ENCODE measurements at places on chromosomes 16 and 17.

DNA sequence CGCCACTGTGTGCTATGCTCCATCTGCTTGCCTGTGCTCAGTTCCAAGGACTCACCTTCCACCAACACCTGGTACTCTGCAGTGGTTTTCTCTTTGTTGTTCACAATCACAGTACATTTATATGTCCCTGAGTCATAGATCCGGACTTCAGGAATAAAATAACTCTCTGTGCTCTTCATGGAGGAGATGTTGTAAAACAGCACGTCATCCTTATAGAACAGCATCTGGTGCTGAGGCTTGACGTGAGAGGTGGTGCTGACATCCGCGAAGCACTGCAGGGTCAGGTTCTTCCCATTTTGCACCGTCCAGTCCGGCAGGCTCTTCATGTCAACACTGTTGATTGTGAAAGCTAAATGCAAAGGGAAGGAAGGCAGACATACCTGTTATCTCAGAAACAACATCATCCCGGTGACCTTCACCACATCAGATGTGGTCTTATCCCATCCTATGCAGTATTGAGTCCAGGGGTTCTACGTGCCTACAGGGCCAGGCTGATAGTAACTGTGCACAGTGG is 12.8 kb downstream of the PECAM1 start:
- no peak for DNase-seq

DNA sequence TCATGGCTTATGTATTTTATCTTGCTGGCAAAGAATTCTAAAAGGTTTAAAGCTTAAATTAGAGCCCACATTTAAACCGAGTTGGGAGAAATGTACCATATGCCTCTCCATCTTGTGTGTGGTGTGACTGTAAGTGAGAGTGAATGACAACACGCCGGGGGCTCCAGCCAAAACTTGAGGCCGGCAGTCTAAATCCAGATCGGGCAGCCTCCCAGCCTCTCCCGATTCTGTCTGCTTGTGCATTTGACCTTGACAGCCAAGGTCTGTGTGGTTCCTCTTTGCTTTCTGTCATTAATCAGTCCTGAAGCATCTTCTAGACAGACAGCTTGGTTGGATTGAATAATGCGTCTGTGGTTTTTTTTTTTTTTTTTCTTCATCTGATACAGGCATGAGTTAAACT is 1093.2 kb upstream of the EEF2KMT start:
- no peak for DNase-seq

- no peak for DNase-seq
These were observed 1.2 kb downstream of the DNAJA3 start for GRCh38 chr16:4426722-4427372.

GRCh38 chr17:75516619-75517296 is 430 bp downstream of the TSEN54 start:
- no peak for DNase-seq

GRCh38 chr16:55942821-55943220 is 67.6 kb upstream of the CES5A start:
- no peak for DNase-seq

- no peak for DNase-seq
These were observed 131.3 kb downstream of the CBLN1 start for GRCh38 chr16:49150341-49150740.

GRCh38 chr17:27818401-27819105 is 18.2 kb upstream of the NOS2 start:
- no peak for DNase-seq

DNA sequence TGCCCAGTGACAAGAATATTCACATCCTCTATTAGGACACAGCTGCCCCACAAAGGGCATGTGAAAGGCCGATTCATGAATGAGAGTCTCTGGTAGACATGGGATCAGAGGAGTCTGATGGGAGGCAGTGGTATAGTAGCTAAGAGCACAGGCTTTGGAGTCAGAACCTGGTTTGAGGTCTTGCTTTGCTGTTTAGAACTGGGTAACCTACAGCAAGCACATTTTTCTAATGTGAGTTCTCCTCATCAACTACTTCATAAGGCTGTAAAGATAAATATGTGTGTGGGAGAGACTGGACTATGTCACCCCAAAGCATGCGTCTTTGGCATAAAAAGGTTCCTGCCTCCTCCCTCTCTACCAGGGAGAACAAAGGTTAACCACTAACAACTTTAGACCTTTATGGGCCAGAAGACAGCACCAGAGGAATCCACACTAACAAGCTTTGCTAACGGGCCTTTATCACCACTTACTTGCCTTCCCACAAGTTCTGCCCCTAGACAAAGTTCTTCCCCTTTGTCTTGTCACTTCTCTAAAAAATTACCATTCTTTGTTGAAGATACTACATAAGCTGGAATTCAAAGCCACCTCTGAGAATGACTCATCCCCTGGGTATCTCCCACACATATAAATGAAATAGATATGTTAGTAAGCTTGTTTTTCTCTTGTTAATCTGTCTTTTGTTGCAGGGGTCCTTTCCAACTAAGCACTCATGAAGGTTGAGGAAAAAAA is 21.1 kb downstream of the CDR2 start:
- no peak for DNase-seq

- no peak for DNase-seq
These were observed 6.5 kb downstream of the FMNL1 start for GRCh38 chr17:45227926-45228762.

DNA sequence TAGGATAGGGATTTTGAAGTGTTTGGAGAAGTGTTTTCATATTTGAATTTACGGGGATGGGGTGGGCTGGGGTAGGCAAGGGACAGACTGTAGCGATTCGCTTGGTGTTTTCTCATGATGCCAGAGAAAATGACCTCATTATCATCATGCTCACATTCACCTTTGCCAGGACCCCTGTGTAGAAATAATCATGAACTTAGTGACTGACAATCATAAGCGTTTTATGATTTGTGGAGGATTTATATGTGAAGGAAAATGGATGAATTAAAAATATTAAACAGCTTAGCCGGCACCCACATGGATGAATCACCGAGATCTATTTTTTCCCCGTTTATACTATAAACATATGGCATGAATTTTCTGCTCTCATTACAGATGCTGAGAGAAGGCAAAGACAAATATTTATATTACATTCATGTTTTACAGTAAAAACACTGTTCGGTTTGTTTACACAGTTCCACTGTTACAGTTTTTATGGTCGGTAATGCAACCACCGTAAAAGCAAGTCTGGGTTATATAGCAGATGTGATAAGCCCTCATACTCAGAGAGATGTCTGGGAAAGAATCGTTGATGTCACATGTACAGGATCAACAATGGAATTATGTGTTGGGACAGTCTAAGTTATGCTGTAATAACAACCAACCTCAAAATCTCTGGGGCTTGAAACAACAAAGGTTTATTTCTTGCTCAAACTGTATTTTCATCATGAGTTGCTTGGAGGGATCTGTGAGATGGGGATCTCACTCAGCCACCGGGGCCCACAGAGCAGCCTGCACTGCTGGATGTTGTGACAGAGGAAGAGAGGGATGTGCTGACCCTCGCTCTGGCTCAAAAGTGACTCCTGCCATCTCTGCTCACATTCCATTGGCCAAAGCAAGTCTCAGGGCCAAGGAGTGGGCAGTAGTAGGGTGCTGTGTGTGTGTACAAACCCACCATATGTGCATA is 85.1 kb downstream of the WWOX start:
- no peak for DNase-seq

DNA sequence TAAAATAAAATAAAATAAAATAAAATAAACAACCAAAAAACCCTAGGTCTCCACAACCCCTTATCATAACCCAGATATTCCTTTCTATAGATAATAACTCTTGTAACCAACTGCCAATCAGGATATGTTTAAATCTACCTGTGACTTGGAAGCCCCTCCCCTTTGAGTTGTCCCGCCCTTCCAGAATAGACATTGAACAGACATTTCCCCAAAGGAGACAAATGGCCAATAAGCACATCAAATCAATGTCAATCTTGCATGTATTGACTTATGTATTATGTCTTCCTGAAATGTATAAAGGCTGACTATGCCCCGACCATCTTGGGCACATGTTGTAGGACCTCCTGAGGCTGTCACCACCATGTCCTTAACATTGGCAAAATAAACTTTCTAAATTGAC is 1.5 kb upstream of the MAPK7 start:
- DNase-seq: no peak

DNA sequence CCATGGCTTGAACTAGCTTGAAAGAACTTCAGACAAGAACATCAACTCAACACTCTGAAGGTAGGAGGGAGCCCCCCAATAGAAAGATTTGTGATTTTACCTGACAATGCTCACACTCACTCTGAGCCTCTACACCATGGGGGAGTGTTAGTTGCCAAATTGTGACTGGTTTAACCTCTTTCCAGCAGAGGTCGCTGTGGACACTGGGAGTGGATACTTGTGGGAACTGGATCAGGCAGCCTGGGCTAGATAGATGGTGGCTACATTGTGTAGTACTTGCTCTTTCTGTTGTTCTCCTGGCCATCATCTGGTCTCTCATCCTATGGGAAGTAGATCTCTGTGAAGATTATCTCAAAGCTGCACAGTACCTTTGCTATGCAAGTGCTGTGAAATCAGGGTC is 2.9 kb downstream of the SMPD3 start:
- DNase-seq: peak; percentile 74

DNA sequence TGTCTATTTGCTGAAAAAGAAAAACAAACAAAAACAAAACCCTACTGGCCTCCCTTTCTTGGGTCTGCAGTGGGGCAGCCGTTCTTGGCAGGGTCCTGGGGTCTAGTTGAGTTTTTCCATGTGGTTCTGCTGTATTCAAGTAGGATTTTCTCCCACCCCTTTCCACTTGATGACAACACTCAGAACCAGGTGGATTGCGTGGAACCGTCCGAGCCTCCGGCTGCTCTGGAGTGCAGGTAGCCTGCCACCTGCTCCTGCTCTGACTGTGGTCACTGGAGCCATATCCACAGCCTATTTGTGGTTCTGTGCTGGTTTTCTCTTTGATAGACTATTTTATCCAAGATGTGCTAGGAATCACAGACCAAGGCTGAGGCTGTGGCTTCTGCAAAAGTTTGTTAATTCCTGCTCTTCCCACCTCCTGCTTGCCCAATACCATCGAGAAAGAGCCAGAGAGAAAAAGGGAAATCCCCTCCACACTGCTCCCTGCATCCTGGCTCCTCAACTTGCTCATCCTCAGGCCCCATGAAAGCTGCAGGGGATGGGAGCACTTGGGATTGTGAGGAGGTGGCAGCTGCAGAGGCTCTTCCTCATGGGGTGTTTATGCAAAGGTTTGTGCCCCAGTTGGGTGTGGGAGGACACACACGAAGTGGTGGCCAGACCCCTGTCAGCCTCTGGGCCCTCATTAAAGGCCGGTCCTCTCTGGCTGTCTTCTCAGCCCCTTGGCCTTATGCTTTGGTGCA is 377.8 kb upstream of the TNRC6C start:
- DNase-seq: no peak

- DNase-seq: no peak
These were observed 77.8 kb downstream of the MYH10 start for GRCh38 chr17:8552577-8553320.

DNA sequence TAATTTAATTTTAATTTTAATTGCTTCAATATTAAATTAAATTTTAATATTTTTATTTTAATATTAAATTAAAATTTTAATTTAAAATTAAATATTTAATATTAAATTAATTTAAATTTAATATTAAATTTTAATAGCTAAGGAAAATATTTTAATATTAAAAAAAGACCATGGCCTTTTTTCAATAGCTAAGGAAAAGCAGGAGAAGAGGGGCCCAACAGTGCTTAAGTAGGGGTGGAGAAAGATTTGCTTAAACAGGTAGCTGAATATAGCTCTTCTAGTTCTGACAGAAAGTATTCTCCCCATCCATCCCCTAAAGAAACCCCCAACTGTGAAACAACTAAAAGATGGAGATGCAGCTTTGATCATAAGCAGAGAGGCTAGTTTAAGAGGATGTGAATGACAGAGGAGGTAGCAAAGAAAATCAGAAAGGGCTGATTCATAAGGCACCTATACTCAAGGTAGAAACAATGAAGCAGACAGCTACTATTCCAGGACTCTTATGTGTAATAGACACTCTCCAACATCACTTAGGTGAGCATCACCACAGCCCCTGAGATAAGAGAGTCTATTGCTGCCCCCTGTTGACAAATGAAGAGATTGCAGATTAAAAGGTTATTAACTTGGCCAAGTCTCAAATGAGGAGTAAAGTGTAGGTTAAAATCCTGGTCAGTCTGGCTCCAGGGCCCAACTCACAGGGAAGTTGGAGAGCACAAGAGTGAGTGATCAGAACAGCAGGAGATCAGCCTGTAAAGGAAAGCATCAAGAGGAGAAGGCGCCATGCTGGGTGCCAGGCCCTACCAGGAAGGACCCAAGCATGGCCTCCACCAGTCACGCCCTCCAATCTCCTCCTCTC is 7.8 kb upstream of the RNASEK start:
- no peak for DNase-seq

GRCh38 chr17:30093463-30094147 is 23.0 kb upstream of the NSRP1 start:
- peak; percentile 39 for DNase-seq

DNA sequence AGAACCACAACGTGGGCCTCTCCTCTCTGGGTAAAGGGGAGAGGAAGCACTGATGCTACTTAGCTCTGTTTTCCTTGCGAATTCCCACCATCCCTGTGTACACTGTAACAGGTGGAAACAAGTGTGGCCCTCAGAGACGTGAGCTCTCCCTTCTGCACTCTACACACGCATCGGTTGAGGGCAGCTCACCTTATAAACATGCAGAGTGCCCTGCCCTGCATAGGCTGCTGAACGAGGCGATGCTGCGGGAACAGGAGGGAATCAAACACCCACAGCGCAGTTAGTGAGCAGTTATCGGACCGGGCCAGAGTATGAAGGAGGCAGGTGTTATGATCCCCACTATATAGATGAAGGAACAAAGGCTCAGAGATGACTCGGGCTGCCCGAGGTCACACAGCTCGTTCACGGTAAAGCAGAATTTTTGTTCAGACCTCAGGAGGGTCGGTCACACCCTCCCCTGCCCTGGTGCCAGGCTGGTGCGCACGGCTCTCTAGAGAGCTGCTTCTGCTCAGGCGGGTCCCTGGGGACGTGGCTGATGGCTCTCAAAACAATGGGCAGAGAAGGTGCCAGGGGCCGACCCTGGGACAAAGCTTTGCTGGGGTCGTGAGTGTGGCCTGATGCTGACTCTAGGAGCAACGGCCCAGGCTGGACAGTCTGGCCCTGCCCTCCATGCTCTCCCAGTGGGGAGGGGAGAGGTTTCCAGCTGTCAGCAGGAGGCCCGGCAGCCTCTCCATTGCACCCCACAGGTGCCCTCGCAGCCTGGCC is 68.5 kb downstream of the RPH3AL start:
- no peak for DNase-seq
